Stimulated activated CD8-positive, alpha-beta memory T cell treated with anti-CD3 and anti-CD28 coated beads, Interleukin-4, amount 100 ng/mL, for 1 hour (primary cell): ENCODE measurements at places on chromosomes 12 and 14.

- peak; percentile 27 for DNase-seq
Measured at GRCh38 chr12:82687021-82688011, 610 bp downstream of the TMTC2 start.

DNA sequence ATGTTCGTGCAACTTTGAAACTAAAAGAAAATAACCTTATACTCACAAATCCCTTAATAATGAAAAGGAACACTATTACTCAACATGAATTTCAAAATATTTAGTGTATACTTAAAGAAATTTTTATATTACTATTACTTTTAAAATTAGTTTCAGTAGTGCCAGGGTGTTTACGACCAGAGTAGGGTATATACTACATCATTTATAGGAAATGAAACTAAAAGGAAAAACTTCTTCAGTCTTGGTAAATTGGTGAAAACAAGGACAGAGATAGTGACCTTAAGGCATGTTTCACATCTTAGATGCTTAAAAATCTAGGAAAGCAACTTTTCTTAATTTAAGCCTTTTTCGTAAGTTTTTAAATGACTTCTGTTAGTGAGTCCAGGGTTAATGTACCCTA is 4.5 kb downstream of the USP15 start:
- no peak for DNase-seq

DNA sequence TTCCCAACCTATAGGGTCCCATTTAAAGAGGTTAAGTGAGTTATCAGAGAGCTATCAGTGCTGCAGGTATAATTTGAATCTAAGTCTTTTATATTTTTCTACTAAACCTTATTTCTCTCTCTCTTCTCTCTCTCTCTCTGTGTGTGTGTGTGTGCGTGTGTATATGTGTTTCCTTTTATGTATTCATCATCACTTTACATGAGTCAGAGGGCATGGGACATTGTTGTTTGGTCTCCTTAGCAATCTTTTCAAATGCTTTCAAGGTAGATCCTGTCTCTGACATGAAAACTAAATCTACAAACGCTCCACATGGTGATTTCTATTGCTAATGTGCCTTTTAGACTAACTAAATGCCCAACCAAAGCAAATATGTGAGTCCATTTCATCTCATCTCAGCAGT is 459.7 kb downstream of the BTG1 start:
- DNase-seq, result no peak

DNA sequence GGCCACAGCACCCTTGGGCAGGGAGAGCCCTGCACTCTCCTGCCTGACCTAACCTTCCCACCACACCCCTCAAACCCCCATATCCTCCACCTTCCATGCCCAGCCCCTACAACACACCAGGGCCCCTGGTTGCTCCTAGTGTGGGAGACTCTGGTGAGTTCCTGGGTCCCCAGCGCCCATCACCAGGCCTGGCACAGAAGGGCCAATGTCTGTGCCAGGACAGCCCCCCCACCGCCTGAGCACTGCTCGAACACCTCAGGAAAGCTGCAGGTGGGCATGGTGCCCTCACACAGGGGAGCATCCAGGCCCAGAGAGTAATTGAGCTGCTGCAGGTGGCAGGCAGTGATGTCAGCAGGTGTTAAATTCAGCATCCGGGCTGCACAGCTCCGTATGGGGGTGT is 15.2 kb downstream of the ADCY6 start:
- DNase-seq, result no peak

GRCh38 chr12:104709692-104710435 is 248.2 kb downstream of the SLC41A2 start:
- no peak for DNase-seq

DNA sequence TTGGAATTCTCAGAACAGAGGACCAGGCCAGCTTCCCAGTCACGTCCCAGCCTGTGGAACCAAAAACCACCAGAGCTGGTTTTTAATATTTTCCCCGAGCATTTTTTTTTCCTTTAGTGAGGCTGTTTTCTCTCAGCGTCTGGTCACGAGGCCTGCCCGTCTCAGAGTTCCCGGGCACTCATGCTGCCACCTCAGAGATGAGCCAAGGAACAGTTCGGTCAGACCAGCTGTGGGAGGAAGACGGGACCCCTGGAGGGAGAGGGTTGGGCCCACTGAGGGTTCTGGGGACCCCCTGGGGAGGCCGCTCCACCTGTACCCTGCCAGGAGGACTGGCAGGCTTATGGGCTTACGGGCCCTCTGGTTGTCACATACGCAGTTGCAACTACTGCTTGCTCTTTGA is 39.9 kb downstream of the JDP2 start:
- DNase-seq, result no peak

- DNase-seq, result no peak
Measured at GRCh38 chr14:22802860-22803686, 12.2 kb downstream of the SLC7A7 start.

DNA sequence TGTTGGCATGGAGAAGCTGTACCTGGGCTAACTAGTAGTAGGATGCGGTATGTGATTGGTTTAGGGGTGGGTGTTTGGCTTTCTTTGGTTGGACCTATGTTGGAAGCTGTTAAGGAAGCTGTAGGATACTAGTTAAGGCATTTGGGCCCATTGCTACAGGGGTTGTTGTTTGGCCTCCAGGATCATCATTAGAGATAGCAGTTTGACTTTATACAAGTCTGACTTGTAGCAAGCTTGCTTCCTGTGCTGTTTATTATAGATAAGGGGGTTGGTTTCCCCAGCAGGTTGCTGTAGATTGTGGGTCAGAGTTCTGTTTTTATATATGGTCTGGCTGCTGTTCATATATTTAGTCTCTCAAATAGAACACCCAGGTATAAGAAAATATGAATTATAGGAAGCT is 1.4 kb upstream of the PRIM1 start:
- no peak for DNase-seq

DNA sequence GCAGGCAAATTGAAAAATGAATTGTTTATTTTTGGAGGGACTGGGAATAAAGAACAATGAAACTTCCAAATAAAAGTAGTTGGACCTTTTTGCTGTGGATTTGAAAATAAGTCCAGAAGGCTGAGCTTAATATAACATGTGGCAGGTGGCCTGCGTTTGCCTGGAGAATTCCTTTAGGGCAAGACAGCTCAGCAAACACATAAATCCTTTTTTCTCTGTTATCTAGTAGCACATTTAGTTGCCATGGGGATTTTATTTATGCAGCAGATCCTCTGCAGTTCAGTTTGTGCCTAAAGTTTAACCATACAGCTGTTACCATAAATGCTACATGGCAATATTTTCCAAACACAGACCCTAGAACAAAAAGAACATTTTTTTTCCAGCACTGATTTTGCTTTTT is 180.0 kb downstream of the NPAS3 start:
- no peak for DNase-seq

DNA sequence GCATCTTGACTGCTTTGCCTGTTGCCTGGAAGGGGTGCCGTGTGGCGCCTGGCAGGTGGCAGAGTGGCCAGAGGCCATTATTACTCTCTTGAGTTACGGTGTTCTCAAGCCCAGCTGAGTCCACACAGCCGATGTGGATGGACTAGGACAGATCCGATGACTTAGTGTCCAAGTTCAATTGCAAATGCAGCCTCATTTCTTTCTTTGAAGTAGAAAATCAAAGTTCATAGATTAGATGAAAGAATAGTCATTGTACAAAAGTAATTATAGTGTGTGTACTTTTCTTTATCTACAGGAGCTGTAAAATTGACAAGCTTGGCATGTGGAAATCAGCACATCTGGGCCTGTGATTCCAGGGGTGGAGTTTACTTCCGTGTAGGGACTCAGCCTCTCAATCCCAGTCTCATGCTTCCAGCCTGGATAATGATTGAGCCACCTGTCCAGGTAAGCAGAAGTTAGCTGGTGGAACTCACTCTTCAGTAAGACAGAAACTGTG is 44.7 kb downstream of the ANKRD9 start:
- no peak for DNase-seq

DNA sequence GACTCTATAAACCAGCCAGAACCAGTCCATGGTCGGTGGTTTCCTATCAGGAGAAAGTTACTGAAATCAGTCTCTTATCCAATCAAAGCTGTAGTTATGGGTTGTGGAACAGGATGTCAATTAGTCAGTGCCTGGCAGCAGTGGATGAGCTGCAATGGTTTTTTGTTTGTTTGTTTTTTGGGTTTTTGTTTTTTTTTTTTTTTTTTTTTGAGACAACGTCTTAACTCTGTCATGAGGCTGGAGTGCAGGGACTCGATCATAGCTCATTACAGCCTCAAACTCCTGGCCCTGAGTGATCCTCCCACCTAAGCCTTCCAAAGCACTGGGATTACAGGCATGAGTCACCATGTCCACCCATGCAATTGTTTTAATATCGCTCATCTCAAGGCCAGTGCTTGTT is 113.3 kb upstream of the CAND1 start:
- DNase-seq, result no peak

- no peak for DNase-seq
Measured at GRCh38 chr14:56648508-56649301, 69.1 kb downstream of the TMEM260 start.

DNA sequence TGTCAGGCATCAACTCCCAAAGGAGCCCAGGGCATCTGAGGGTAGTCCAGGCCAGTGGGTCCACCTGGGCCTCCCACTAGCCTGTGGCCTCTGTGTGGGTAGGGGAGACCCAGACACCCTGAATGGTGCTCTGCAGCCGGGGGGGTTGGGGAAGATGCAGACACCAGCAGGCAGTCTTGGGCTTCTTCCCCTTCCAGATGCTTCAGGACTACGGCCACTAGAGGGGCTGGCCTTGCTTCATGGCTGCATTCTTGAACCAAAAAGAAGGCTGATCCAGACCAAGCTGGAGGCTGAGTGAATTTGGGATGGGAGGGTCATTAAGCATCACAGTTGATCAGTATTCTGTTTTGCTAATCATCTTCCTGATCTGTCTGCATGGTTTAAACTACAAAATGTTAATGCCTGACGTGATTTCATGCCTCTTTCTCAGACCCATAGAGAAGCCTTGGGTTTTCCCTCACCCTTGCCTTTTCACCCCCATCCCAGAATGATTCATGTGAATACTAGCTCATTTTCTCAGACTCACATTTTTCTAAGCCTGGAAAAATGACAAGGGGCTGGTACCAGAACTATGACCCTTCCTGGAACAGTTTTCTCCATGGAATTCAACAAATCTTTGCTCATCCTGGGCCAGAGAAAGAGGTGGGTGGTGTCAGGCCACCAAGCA is 134.2 kb downstream of the NTF3 start:
- no peak for DNase-seq

DNA sequence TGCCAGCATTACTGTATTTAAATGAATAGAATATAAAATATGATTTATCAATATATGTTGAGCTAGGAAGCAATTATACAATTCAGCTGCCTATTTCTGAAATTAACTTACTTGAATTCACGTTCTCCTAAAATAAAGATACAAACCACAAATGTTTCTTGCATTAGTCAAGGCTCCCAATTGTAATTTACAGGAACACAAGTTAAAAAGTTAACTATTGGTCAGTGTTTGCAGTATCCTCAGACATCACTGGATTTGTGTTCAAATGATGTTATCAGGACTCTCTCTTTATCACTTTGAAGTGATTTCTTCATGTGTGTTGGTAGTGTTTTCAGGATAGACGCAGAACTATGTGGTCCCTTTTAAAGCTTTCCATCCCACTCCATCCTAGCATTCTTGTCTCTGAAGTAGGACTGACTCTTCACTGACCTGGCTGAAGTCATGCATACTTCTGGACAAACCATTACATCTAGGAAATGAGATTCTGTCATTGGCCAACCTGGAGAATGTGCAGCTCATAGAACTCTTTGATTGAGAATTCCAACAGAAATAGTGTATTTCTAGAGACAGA is 156.1 kb downstream of the KICS2 start:
- no peak for DNase-seq

DNA sequence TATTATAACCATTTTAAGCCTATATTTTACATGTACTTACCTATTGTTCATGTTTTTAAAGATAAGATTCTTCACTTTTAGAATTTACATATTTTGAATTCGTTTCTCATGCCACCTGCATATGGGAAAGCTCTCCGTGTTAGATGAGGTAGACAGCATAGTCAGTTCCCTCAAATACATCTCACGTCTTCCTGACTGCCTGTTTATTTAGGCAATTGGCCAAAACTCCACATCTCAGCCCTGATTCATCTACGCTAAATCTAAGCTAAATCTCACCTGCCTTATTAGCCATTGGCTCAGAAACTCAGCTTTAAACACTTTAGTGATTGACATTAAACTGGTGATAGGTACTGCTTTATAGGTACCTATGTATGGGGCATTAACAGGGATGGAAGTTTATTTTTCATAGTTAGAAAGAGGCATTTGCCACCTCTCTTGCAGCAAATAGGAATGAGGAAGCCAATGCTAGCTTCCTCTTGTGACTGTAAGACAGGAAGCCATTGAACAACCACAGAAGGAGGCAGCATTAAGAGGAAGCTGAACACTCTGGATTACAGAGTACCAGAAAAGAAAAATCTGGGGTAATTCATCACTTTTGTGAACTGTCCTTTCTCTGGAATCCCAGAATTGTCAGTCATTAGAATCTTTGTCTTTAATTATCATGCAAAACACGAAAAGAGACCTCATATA is 111.9 kb downstream of the LRFN5 start:
- DNase-seq, result no peak

GRCh38 chr12:94172031-94172430 is 23.7 kb downstream of the PLXNC1 start:
- DNase-seq, result no peak

DNA sequence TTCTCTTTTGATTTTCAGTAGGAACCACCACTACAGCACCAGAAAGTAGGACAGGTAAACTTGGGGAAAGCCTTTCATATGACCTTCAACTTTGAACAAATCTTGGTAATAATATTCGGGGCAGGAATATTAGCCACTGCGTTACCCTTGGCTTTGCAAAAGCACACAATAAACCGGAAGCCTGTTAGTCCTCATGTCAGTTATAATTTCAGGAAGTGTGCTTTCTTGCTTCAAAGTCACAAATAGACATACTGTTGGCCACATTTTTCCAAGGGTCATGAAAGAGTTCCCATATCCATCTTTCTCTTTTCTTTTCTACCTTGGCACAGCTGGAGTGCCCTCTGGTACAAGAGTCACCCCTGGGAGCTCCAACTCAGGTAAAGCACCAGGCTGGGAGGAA is 167.2 kb upstream of the CNTN1 start:
- no peak for DNase-seq

GRCh38 chr14:91722386-91722785 is 9.5 kb downstream of the CATSPERB start:
- no peak for DNase-seq

DNA sequence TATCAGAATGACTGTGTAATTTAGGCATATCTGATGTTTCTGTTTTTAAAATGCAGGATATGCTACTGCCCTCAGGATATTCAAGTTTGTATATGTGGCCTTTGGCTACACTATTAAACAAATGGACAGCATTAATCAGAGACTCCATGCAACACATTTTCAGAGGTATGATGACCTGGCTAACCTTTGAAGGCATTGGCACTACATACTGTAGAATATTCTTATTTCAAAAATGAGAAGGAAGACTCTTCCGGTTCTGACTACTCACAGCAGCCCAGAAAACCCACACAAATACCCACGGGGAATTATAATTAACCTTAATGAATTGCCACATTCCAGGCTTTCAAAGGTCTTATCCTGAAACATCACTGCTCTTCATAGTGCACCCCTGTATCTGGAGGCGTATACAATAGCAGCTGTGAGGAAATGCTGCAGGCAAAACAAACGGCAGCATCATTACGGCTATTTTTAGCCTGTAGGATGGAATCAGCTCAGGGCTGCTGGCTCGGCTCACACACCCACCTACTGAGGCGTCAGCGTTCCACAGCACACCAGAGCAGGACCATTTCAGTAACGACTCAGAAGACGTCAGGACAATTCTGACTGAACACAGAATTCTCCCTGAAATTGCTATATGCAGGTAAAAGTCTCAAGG is 648.5 kb downstream of the RPS29 start:
- DNase-seq, result no peak
